ENCODE measurements at places on chromosomes 7 and 10. TPM values are rescaled to one million over a fixed set of nuclear protein-coding genes. Genes with fewer than 3 reads are reported as not detected.

The SSBP1 gene
- 69.4 TPM for total RNA-seq

The TAS2R3 gene
- 0.86 TPM for total RNA-seq

DNA sequence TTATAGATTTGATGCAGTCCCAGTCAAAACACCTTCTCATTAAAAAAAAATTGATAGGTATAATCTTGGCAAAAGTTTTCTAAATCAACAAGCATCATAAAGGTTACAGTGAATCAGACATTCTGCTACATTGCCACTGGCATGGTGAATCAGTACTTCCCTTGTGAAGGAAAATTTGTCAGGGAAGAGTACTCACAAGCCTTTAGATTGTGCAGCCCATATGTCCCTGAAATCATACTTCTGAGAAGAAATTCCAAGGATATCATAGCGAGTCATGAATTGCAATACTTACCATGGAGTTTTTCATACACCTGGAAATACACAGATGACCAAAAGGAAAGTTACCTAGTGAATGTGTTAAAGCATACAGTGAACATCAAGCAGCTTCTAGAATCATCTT, 17.2 kb downstream of the VSTM2A start:
- DNase-seq: no peak

The SOSTDC1 gene
- not detected for total RNA-seq

GRCh38 chr7:102287981-102288278, 1.3 kb downstream of the SH2B2 start:
- no peak for DNase-seq

- DNase-seq: no peak
Measured at GRCh38 chr7:138538997-138539644, 79.1 kb downstream of the TRIM24 start.

GRCh38 chr7:77799078-77799964, 748 bp downstream of the PHTF2 start:
- DNase-seq: peak; percentile 87

- no peak for DNase-seq
Measured at GRCh38 chr10:76299501-76299900, 868.1 kb downstream of the LRMDA start.

DNA sequence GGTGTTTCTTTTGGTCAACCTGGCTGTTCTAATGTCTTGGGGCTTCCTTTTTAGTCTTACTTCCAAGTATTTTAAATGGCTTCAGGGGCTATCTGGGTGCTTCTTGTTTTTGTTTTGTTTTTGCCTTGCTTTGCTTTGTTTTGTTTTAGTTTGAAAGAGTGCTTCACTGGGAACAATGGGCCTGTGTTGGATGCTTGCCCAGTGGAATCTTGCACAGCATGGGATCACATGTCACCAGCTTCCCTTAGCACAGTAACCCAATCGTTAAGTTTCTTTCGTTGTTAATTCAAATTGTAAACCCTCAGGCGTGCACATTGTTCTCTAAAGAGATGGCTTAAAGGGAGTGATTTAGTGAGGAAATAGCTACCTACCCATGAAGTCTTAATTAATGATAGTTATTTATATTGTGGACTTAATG, 8.9 kb downstream of the COL17A1 start:
- DNase-seq: no peak

DNA sequence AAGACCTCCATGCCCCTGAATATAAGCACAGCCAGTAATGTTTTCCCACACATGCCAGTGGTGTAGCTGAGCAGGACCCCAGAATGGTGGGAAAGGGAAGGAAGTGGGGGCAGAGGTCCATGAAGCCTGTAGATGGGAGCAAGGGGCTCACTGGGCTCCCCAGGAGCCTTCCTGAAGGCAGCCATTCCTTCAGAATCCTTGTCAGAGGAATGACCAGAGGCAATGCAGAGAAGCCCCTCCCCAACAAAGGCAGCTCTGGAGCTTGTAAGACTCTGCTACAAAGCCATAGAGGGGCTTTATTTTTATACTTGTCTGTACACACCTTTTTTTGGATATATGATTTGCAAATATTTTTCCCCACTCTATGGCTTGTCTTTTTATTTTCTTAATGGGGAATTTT, 165.0 kb upstream of the TCF7L2 start:
- DNase-seq: no peak

The ING3 gene
- total RNA-seq: 17.2 TPM

GRCh38 chr7:107559864-107560263, 3.9 kb downstream of the COG5 start:
- DNase-seq: no peak

- no peak for DNase-seq
Measured at GRCh38 chr7:44622342-44623151, 16.1 kb downstream of the OGDH start.
